ENCODE measurements at places on chromosomes 7 and 10.
A peak's percentile ranks its signal among the peaks of the same experiment; 100 is the strongest.

GRCh38 chr7:28576656-28577055 is 164.3 kb downstream of the CREB5 start:
- DNase-seq, result no peak

- no peak for DNase-seq
Observed at GRCh38 chr7:75875113-75876080, 3.4 kb upstream of the RHBDD2 start.

- no peak for DNase-seq
Observed at GRCh38 chr7:107946451-107946850, 55.5 kb downstream of the DLD start.

DNA sequence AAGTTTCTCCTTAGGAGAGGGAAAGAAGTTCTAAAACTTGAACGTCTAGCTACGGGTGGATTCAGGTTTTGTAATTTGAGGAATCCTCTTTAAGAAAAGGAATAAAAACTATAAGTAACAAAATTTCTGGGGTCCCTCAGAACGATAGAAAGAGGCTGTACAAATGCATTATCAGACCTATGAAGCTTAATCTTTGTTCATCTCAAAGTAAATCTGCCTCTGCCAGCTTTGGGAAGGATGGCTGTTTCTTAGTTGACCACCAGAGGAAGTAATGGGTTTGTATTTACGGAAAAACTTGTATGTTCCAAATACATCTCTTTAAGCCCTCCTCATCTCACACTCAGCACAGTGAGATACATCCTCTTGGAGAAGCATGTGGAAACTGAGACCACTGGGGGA is 864 bp downstream of the PSTK start:
- DNase-seq, result no peak

DNA sequence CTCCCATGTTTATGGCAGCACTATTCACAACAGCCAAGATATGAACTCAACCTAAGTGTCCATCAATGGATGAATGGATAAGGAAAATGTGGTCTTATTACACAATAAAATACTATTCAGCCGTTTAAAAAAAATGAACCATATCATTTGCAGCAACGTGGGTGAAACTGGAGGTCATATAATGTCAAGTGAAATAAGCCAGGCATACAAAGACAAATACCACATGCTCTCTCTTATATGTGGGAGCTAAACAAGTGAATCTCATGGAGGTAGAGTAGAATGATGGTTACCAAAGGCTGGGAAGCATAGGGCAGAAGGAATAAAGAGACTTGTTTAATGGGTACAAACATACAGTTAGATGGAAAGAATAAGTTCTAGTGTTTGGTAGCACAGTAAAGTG is 699.1 kb downstream of the NRG3 start:
- DNase-seq, result no peak

GRCh38 chr10:103333934-103334520 is 16.9 kb downstream of the PCGF6 start:
- no peak for DNase-seq

DNA sequence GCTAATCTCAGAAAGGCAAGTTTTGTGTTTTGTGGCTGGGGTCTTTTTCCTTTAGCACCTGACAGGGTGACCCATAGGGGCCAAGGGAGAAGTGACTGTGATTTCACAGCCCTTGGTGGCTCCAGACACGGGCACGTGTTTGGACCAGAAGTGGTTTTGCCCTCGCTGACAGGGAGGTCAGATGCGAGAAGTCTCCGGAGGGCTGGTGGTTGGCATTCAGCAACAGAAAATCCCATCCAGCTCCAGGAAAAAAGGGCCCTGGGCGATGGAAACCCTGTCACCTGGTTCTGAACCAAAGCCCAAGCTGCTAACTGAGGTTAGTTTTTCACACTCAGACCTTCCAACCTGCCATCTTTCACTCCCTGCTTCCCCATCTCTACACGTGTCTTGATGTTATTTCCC is 272.9 kb downstream of the TRIL start:
- DNase-seq, result no peak

- DNase-seq, result no peak
Observed at GRCh38 chr10:74290708-74291107, 139.7 kb downstream of the ADK start.

DNA sequence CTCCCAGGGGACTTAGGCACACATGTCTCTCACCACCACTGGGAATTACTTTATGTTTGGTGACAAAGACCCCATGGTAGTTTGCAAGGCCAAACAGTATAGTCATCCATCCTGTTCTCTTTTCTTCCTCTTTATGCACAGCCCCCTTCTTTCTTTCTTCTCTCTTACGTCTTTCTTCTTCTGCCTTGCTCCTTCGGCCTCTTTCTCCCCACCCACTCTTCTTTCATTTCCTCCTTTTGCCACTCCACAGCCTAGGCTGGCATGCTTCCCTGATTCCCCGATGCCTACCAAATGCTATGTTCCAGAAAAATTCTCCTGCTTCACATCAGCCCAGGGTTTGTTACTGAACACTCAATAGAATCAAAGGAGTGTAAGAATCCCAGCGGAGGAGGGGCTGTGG is 62.4 kb upstream of the MKLN1 start:
- no peak for DNase-seq

DNA sequence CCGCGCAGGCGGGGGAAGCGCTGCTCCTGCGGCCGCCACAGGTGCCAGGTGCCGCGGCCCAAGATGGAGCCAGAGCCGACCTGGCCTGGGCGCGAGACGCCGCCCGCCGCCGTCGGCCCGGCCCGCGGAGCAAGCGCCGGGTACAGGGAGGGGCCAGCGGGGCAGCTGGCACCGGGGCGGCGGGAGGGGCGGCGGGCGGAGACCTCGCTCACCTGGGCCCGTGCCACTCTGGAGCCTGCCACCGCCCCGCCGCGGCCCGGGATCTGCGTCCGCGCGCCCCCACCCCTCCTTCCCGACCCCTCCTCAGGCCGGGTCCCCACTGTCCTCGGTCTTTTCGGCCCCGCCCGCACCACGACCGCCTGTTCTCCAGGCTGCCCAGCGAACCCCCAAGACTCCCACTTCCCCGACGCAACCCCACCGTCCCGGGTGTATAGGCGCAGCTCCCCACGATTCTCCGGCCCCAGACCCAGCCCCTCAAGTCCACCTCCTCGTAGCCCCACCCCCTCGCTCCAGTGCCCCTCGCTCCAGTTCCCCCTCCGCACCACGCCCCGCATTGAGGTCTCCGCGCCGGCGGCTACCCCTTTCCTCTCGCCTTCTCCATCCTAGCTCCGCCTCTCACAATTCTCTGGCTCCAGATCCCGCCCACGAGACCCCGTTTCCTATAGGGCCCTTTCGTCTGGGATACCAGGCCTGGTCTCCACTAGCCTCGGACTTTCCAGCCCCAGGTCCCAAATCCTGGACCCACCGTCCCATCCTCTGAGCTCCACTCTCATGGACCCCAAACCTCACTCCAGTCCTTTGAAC is at the start of gene GPRIN2:
Gene GPRIN2 (minus strand): TSS at position 144 of the 804 bp plus-strand sequence. CDS start 5,922 bp downstream, outside the sequence.
- no peak for DNase-seq

DNA sequence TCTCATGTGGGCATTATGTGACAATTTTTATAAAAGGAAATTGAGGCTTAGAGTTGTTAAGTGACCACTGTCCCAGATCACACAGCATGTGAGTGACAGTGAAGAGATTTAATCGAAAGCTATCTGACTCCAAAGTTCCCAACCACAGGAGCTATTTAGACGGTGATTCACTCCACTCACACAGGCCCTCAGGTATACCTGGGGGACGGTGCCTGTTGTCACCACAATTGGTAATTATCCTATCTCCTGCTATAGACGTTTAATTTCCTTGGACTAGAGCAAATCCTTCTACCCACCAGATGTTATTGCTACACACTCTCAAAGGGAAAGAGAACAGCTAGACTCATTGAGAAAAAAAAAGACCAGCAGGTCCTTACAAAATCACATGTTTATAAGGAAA is 145.5 kb downstream of the KLF6 start:
- no peak for DNase-seq

DNA sequence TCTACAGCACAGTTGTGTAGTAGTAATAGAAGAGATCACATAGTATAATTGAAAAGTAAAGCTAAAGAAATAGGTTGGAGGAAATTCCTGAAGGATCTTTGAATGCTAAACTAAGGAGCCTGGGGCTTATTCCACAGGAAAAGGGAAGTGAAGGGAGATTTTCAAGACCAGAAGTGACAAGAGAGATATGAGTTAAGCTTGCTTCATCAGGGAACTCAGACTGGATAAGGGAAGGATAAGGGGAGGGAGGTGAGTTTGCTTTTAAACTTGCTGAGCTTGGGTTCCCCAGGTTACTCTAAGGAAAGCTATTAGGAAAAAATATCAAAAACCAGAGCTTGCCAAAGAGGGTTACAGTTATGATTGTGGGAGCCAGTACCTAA is 182.4 kb downstream of the RAPGEF5 start:
- DNase-seq, result no peak

DNA sequence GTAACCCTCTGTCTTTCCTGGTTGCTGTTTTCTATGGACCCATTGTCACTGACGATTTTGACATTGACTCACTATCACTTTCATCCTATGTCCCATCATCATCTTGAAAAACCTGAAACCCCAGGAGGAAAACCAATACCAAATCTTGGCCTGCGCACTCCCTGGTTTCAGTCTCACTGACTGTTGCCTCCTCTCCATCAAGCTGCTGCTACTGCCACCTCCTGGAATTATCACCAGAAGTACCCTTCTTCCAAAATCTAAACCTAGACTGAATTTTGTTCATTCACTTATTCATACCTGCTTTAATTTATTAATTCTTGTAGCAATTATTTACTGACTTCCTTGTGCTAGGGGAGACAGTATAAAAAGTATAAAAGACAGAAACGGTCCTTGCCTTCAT is 44.5 kb upstream of the ACBD5 start:
- no peak for DNase-seq

DNA sequence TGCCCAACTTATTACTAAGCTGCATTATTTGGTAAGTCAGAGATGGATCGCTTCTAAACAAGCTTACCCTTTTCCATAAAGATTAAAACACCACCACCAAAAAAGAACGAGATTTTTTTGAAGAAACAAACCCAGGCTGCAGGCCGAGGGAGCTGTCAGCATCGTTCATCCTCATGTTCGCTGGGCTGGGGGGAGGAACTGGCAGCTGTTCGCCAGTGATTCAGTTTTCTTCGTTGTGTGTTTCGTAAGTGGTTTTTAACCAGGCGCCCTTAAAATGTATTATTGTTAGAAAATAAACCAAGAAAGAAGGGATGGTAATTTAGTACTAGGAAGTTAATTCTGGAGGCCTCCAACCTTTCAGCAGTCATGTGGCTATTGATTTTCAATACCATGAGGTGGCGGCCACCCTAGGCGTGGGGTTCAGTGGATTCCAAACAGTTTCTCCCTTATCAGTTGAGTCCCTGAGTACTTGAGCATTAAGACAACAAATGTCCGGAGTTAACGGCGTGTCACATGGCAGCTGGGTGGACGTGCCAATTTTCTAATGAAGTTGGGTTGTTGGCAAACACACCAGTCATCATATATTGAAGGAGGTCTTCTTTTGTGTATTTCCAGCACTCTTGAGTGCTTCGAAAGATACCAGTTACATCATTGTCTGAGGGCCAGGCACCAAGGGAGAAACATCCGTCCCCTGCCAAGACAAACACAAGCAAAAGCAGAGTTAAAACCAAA is 173.2 kb downstream of the EBF3 start:
- DNase-seq, result no peak

GRCh38 chr10:69092959-69093850 is 5.3 kb downstream of the SRGN start:
- DNase-seq, result peak; percentile 65

GRCh38 chr10:48496831-48497779 is 107.8 kb downstream of the ARHGAP22 start:
- DNase-seq, result no peak

DNA sequence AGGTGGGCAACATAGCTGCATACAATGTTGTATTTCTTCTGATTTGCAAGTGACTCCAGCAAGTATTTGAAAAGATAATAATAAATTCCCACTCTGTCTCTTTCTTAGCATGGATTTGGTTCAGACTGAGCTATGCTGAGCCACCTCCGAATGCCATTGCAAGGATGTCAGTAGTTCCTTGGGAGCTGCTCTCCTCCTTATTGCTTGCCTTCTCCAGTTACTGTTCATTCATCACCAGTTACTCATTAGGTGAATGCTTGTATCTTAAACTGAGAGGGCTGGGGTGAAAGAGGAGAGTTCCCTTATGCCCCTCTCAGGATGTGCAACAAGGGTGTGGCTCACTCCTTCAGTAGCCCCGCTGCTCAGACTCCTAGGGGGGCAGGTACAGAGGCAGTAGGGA is 78.4 kb upstream of the PRKAR2B start:
- DNase-seq, result no peak

- DNase-seq, result no peak
Observed at GRCh38 chr10:127993056-127993690, 86.3 kb downstream of the PTPRE start.

DNA sequence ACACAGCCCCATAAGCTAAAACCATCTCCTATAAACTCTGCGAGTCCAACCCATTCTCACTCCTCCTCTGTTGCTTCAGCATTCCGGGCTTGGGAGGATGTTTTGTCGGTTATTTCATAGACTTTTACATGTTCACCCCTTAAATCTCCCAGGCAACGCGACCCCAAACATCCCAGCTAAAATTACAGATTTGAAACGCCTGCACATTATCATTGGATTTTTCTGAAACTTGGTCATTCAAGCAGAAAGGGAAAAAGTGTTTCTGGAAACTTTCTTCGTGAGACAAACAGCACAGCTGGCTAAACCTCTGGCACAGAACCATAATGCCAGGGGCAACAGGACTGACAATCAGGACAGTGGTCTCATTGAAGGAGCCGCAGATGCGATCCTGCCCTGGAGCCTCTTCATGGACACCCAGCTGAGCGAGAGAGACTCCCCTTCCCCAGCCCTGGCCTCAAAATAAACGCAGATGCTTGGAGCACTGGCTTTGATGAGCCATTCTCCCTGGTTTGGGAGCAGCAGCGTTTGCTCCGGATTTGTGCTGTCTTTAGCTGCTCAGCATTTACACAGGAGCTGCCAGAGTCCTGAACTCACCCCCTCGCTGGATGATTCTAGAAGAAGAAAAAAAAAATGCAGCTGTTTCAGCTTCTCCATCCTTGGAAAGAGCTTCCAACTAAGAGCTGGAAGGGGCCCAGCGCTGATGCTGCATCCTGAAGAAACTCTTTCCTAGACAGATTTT is 30.1 kb downstream of the AFAP1L2 start:
- no peak for DNase-seq

- no peak for DNase-seq
Observed at GRCh38 chr7:38025815-38026214, 105.4 kb downstream of the EPDR1 start.

- DNase-seq, result no peak
Observed at GRCh38 chr7:116331020-116331419, 120.7 kb downstream of the TES start.

GRCh38 chr7:128665057-128665456 is 7.0 kb upstream of the GARIN1A start:
- no peak for DNase-seq

- DNase-seq, result no peak
Observed at GRCh38 chr7:155261031-155261985, 36.4 kb upstream of the INSIG1 start.

GRCh38 chr7:99679400-99680191 is at the start of gene CYP3A5:
Gene CYP3A5, minus strand, starts transcription at chr7:99679996. Its CDS starts 100 bp downstream, at chr7:99679896.
- DNase-seq, result no peak

DNA sequence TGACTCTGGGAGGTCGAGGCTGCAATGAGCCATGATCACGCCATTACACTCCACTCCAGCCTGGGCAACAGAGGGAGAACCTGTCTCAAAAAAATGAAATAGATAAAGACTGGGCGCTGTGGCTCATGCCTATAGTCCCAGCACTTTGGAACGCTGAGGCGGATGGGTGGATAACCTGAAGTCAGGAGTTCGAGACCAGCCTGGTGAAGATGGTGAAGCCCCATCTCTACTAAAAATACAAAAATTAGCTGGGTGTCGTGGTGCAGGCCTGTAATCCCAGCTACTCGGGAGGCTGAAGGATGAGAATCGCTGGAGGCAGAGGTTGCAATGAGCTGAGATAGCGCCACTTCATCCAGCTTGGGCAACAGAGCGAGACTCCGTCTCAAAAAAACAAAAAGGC is 1.1 kb upstream of the DDX21 start:
- no peak for DNase-seq
